ENCODE measurements at places on chromosomes 7 and 10.

DNA sequence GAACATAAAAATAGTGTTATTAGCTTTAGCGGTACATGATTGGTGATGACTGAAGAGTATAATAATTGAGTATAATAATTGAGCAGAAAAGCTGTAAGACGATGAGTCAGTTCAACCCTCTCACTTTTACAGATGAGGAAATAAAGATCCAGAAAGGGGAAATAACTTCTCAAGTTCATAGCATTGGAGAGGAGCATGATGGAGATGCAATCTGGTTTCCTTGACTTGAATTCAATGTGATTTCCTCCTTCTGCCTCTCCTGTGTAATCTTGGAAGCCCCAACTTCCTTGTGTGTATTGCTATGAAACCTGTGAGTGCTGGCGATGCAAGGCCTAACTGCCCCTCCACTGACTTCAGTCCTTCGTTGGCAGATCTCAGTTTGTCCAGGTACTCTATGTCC lies 265.1 kb downstream of the LRMDA start:
- no peak for DNase-seq

GRCh38 chr10:29908962-29909361 lies 150.4 kb downstream of the JCAD start:
- DNase-seq, result no peak

GRCh38 chr7:67659091-67659490 lies 662.5 kb downstream of the TYW1 start:
- no peak for DNase-seq

GRCh38 chr10:103044942-103045489 lies 126.9 kb downstream of the CNNM2 start:
- DNase-seq, result peak; percentile 48

DNA sequence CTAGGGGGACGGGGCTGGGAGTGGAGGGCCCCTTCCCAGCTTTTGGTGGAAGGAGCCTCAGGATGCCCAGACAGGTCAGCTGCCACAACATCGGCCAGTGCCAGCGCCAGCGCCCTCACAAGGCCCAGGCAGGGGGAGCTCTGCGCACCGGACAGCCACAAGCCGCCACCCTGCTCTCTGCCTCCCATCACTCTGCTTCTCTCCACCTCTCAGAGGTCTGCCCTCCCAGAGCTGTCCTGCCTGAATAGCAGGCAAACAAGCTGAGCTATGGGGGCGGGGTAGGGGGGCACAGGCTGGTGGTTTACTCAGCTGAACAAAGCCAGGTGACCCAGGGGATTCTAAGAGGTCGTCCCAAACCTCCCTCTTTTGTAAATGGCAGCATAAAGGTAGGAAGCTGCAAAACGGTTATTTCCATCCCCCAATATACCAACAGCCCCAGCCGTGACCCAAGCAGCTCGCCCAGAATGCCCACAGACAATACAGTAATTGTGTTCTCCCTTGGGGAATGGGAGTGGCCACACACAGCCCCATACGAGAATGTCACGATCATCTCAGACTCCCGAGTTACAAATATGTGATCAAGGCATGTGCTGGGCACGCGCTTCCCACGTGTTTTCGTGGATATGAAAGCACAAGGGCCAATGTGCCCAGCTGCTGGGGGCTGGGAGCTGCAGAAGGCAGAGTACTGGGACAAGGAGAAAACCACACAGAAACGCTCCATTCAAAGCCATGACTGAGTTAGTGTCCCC lies 19.7 kb downstream of the FAM53B start:
- peak; percentile 62 for DNase-seq

DNA sequence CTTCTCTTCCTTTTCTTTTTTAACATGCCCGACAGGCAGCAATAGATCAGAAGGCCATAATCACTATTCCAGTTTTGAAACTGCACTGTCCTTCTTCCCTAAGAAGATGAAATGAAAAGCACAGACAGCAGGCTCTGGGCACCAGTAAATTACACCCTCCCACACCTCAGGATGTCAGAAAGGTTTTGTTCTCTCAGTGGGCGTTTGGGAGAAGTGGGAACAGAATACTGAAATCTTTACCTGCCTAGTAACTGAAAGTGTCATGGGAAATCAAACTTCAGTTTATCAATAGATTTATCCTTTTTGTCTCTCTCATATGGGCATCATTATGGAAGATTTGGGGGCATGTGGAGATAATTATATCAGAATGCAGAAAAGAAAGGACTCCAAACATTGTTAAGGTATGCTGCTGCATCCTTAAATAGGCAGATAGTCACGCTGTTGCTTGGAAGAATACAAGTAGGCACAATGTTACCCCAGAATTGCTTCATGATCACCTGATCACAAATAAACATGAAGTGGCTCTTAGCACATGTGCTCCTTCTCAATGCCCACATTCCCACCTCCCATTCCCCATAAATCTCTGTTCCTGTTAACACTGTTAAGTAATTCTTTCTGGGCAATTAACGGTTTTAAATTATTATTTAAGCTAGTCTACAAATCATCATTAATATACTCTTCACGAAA lies 113.3 kb downstream of the DOCK4 start:
- DNase-seq, result no peak

DNA sequence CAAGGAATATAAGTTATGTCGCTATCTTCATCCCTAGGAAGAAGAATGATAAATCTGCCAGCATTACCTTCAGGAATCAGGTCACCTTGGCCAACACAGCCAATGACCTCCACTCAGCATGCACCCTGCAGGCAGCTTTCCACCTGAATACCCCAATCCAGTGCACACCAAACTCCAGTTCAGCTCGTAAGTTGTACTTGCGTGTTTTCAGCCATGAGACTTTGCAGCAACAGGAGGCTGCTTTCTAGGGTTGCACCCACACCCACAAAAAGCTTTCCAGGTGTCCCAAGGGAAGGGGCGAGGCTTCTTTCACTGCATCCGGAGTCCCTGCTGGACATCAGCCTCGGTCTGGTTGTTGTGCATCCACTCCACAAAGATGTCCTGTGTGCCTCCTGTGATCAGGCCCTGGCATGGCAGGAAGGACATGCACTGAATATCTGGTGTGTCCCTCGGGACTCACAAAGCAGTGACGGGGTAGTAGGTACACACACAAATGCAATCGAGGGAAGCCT lies 282.9 kb downstream of the GRID1 start:
- DNase-seq, result no peak

- no peak for DNase-seq
Observed at GRCh38 chr7:12397671-12398070, 6.0 kb downstream of the VWDE start.

DNA sequence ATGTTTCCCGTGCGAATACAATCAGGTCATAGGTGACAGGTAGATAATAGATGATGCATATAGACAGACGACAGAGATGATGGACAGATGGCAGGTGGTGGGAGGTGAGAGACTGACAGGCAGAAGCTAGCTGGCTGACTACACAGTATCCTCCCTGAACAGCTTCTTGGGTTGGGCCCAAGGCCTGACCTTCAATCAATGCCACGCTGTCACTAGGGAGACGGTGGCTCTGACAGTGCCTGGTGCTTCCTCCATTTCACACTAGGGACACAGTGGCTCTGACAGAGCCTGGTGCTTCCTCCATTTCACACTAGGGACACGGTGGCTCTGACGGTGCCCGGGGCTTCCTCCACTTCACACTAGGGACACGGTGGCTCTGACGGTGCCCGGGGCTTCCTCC lies 200.1 kb downstream of the DIP2C start:
- DNase-seq, result no peak

GRCh38 chr10:70902661-70903261 lies 14.4 kb upstream of the PCBD1 start:
- DNase-seq, result no peak

GRCh38 chr7:41706228-41706930 lies 3.5 kb upstream of the INHBA start:
- no peak for DNase-seq

All from mucosa of gallbladder (tissue), 1 donor.